ENCODE measurements at places on chromosomes 16 and 17. TPM values are rescaled to one million over a fixed set of nuclear protein-coding genes. Genes with fewer than 3 reads are reported as not detected.
A peak's percentile ranks its signal among the peaks of the same experiment; 100 is the strongest.

GRCh38 chr17:40452216-40452787, 9.1 kb downstream of the IGFBP4 start:
- no peak for DNase-seq

DNA sequence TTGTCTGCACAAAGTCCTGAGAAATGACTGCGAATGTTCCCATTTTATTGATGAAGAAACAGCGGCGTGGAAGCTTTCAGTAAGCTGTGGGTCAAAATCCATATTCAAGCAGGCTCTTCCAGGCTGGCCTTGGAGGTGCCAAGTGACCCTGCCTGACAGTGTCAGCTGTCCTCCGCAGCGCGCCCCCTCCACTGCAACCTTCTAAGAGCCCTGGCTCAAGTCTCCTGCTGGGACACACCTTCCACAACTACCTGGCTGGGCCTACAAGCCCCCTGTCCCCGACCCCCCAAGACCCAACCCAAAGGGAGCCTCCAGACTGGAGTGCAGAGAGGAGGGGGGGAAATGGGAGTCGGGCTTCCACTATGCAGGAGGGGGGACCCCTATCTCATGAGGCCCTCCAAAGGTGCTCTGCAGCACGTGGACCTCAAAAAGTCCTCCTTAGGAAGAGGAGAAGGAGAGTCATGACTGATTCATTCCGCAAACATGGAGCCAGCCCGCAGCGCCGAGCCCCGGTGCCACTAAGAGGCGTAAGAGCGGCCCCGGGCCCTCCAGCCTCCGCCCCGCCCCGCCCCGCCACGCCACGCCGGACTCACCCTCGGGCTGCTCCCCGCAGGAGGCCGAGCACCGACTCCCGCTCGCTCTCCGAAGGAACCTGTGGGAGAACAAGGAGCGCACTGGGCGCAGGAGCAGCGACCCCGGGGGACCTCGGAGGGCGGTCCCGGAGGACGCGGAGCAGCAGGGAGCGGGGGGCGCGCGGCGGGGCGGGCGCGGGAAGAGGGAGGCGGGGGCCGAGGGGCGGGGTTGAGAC, 574 bp downstream of the MPP3 start:
- DNase-seq, result peak; percentile 48

DNA sequence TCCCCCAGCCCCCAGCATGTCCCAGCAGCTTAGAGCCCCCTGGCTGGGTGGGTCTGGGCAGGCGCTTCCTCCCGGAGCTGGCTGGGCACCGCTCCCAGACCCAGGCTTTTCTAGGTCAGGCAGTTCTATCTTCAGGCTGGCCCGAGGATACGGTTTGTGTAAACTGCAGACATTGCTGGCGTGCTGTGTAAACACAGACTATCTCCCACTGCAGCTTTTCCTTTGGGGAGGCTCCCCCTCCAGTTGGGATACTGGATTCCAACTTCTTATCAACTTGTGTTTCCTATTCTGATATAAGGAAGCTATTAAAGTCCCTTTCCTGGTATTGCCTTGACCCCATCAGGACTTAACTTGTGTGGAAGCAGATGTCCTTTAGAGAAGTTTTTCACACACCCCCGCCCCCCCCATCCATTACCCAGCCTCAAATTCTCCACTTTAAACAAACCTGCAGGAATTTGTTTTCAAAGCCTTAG, 18.3 kb upstream of the GNA13 start:
- DNase-seq, result peak; percentile 94

The EFCAB13 gene
- 8.3 TPM for total RNA-seq

The HOXB7 gene
- 29.8 TPM for total RNA-seq

The SULT1A4 gene
- 8.8 TPM for total RNA-seq

Data from endothelial cell of umbilical vein (primary cell).